ENCODE measurements at places on chromosomes 3 and 15. TPM values are rescaled to one million over a fixed set of nuclear protein-coding genes. Genes with fewer than 3 reads are reported as not detected.

The RNF111 gene
- total RNA-seq: 16.0 TPM

The ST3GAL6 gene
- 16.3 TPM for total RNA-seq

The CHCHD4 gene
- 32.0 TPM for total RNA-seq

The NOX5 gene
- total RNA-seq: not detected

The CEP152 gene
- total RNA-seq: 14.7 TPM

The RPLP1 gene
- total RNA-seq: 817 TPM

The C2CD4A gene
- total RNA-seq: 0.20 TPM

The COL6A5 gene
- not detected for total RNA-seq

The TUSC7 gene
- not detected for total RNA-seq

The ETV5 gene
- 60.0 TPM for total RNA-seq

The PCSK6 gene
- total RNA-seq: 42.5 TPM

The SHISA5 gene
- 91.4 TPM for total RNA-seq

The IL16 gene
- total RNA-seq: not detected

The GPX1 gene
- 149 TPM for total RNA-seq

The VILL gene
- total RNA-seq: 4.0 TPM

The SLC28A2 gene
- 0.08 TPM for total RNA-seq

The CCR9 gene
- total RNA-seq: not detected

The OR5K2 gene
- total RNA-seq: not detected

The FGF7 gene
- not detected for total RNA-seq

The TRANK1 gene
- 0.67 TPM for total RNA-seq

The GXYLT2 gene
- total RNA-seq: 7.4 TPM

The GPR171 gene
- not detected for total RNA-seq

The VGLL3 gene
- 0.01 TPM for total RNA-seq

The GAP43 gene
- total RNA-seq: not detected

The SCG5 gene
- total RNA-seq: 2.4 TPM

The CP gene
- total RNA-seq: 42.6 TPM

The TRH gene
- not detected for total RNA-seq

The STAC gene
- total RNA-seq: not detected

The GRK7 gene
- total RNA-seq: not detected

The XIRP1 gene
- total RNA-seq: not detected

The GOLGA6A gene
- not detected for total RNA-seq

Measured in HepG2 (cell line).